ENCODE measurements at places on chromosomes 5 and 9.

DNA sequence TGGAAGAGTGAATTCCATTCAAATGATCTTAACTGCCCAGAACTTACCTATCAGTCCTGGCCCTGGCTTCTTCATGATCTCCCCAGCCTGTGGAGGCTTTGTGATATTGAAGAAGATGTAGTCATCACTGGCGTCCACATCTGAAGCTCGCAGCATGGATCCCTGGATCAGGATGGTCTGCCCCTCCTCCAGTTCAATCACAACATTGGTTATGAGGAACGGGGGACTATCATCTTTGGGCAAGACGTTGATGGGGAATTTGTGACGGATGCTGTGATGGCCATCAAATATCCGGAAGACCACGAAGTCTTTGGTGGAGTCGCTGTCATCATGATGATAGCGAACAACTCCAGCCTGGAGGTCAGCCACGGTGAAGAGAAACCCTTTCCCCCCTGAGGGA lies 68.0 kb downstream of the FREM1 start:
- no peak for DNase-seq

- DNase-seq, result no peak
Measured at GRCh38 chr5:28685794-28686193, 1647.4 kb upstream of the CDH9 start.

DNA sequence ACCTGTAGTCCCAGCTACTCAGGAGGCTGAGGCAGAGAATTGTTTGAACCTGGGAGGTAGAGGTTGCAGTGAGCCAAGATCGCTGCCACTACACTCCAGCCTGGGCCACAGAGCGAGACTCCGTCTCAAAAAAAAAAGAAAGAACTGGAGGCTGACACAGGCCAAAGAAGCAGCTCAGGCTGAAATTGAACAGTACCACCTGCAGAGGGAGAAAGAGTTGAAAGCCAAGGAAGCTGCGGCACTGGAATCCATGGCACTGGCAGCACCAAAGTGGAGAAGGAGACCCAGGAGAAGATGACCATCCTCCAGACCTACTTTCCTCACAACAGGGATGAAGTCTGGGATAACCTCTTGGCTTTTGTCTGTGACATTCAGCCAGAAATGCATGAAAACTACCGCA lies 11.3 kb upstream of the TMEM141 start:
- DNase-seq, result no peak

DNA sequence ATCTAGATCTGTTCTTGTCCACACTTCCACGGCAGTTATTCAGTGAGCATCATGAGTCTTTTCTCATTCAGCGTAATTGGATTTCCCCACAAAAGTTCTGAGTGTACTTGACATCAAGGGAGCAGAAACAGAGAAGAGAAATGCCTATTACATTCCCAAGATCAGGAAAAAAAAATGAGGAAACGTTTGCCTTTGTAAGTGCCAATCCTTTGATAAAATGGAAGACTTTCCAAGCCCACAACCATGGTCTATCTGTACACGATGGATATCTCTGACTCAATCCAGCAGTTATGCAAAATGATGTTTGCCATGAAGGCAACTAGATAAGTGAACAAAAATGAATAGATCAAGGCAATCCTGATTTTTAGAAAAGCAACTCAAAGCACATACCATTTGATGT lies 235.9 kb downstream of the DOCK8 start:
- DNase-seq, result no peak

- no peak for DNase-seq
Measured at GRCh38 chr5:20609126-20609525, 621.1 kb upstream of the CDH18 start.

Measured in smooth muscle cell of the brain vasculature (primary cell).